ENCODE measurements at places on chromosomes 11 and 22.

DNA sequence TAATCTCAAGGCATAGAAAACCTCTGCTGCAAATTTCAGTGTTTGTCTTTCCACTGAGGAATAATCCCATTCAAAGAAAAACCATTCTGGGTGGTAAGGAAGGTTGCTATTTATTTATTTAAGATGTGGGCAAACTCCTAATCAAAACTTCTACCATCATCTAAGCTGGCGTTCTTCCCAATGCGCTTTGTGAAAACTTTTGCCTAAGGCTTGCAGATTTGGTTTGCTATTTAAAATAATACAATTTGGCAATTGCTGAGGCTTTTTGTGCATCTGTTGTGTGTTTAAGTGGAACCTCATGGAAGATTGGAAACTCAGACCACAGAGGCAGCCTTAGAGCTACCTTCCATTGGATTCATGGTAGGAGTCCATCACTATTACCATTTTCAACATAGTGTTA lies 309.0 kb downstream of the BLID start:
- DNase-seq = no peak

GRCh38 chr22:47203554-47203991 lies 441.1 kb downstream of the TBC1D22A start:
- peak; percentile 38 for DNase-seq

- DNase-seq = peak; percentile 53
Measured at GRCh38 chr22:38141217-38141973, 30.9 kb upstream of the BAIAP2L2 start.

DNA sequence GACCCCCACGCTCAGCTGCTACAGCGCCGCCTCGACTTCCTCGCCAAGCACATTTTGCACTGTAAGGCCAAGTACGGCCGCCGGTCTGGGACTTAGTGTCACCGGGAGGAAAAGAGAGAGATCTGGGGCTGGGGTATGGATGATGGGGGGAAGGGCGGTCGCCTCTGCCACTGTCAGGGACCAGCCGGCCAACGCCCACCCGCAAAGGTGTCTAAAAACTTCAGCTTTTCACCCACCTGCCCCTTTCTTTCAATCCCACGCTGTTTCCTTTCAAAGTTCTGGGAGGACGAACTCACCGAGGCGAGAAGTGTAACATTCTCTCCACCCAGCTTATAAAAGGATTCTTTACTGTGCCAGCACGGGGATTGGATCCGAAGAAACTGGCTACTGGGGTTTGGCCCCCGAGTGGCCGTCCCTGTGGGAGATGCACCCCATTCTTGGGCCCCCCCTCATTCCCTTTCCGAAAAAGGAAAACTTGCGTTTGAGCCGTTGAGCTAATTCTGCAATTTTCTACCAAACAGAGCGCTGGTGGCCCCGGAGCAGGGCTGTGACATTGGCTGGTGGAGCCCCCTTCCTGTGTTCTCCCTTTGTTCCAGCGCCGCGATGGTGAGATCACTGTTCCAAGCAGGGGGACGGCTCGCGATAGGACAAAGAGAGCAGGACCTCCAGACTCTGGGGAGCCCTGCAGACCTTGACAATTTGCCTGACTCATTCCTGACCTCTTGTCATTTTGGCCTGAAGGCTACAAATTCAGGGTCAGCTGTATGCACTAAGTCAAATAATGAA lies 1.8 kb downstream of the FJX1 start:
- no peak for DNase-seq

DNA sequence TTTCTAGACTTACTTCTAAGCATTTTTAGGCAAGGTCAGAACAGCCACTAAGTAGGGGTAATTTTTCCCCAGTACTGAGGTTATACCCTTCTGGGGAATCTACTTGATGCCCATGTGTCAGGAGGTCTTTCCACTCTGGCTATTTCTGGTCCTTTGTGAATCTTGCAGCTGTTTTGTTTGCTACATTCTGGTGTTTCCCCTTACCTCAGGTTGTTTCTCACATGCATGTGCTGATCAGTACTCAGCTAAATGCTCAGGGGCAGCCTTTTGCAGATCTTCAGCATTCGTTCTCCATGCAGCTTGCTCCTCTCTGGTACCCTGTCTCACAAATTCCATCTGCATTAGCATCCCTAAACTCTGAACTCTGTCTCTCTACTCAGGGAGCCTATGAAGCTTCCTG lies 303.6 kb downstream of the SOX6 start:
- DNase-seq = no peak

GRCh38 chr11:119584193-119585042 lies 144.6 kb downstream of the NECTIN1 start:
- peak; percentile 85 for DNase-seq

GRCh38 chr11:10017911-10018310 lies 276.1 kb downstream of the SBF2 start:
- DNase-seq = no peak

- DNase-seq = no peak
Measured at GRCh38 chr11:57679396-57679795, 11.5 kb downstream of the ZDHHC5 start.

- DNase-seq = no peak
Measured at GRCh38 chr22:32961497-32961896, 96.7 kb downstream of the SYN3 start.

DNA sequence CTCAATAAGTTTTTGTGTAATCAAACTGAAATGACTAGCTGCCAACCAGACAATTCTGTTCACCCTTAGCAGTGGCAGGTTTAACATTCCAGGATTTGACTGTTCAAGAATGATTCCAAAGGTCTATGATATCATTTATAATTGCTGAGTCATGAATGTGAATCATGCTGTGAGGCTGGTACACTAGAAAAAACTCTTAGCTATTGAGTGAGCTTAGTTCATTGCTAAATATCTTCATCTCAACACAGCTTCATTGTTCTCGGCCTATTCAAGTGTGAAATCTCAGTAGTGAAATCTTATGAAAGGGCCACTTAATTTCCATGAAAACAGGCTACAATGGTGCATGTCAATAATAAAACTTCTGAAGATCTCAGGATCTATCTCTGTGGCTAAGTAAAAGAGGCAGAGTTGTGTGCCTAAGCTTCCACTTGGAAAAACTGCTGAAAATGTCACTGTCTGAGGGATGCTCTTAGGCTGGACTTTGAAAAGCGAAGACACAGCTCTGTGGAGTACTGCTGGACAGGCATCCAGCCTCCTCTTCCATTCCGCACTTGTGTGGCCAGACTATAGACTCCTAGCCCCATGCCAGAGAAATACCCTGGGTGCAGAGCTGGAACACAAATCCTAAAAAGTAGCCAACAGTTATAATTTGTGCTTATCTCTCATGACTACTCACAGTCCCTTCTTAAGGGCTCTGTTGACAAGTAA lies 12.8 kb downstream of the AQP11 start:
- DNase-seq = no peak

DNA sequence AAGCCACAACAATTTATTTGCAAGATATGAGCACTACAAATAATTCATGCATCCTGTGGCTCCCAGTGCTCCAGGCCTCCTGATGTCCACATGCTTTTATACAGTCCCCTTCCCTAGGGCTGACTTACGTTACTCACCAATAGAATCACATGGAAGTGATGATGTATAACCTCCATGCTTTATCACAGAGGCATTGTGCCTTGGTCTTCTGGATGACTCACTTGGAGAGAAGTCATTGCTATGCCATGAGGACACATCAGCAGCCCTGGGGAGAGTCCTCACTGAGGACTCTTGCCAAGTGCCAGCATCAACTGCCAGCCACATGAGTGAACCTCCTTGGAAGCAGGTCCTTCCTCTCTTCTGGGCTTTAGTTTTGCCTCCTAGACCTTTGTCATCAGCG lies 22.0 kb upstream of the IGSF9B start:
- no peak for DNase-seq

GRCh38 chr11:108167624-108168023 lies 46.3 kb downstream of the ACAT1 start:
- no peak for DNase-seq

DNA sequence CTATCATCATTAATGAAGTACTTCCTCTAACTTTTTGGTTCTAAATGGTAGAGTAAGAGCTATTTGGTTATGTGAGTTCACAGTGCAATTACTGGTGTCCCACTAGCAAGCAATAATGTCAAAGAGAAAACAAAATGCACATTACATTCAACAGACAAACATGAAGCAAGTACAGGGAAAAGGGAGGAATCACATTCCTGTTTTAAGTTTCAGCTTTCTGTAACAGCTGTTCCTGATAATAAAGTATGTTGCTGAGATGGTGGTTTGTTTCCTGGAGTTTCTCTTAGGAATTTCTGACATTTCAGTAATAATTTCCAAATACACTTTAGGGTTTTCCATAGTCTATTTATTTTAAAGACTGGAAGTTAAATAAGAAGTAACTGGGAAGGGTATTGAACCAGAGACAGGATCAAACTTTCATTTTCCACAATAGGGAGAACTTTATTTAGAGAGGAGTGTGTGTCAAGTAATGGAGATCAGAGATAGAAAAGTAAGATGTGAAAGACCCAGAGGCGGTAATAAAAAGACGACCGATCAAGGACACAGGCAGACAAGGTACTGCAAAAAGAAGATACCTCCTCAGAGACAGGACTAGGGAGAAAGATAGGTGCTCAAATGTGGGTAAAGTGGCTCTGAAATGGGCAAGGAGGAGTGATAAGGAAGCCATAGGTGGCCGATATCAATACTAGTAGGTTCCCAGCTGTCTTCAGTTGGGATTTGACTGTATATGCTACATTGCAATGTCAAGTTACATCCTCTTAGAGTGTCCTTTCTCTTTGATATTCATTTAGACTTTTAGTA lies 20.8 kb upstream of the CLNS1A start:
- no peak for DNase-seq

GRCh38 chr11:77407613-77408012 lies 66.3 kb downstream of the PAK1 start:
- peak; percentile 67 for DNase-seq

GRCh38 chr22:48663297-48663696 lies 1164.4 kb downstream of the BRD1 start:
- DNase-seq = no peak

- DNase-seq = no peak
Measured at GRCh38 chr22:25658633-25659032, 83.4 kb upstream of the MYO18B start.

- DNase-seq = no peak
Measured at GRCh38 chr11:74678591-74679512, 52.4 kb downstream of the CHRDL2 start.

DNA sequence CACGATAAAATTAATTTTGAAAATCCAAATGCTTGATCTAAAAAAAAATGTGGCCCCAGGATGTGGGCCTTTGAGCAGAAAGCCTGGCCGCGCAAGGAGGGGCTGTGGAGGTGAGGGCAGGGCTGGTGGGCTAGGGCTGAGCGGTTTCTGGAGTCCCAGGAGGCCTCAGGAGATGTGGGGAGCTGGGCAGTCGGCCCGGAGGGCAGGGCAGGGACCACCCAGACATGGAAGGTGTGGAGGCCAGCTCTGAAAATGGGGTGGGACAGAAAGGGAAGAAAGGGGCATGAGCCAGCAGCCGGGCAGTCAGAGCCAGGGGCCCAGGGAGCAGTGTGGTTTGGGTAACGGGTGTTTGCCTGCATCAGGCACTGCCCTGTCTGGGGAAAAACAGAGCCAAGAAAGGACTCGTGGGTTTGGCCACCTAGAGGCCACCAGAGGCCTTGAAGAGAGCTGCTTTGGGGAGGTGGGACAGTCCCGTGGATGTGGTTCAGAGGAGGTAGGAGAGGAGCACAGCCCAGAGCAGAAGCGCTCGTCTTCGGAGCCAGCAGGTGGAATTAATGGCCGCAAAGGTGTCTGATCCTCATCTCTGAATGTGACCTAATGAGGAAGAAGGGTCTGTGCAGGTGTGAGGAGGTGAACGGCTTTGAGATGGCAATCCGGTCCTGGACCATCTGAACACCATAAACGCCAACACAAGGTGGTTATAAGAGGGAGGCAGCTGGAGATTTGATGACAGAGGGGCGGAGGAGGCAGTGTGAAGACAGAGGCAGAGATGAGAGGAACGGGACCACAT lies 50.2 kb downstream of the IGF2 start:
- peak; percentile 48 for DNase-seq

GRCh38 chr11:14361951-14362350 lies 3.0 kb upstream of the RRAS2 start:
- no peak for DNase-seq

GRCh38 chr11:34261820-34262219 lies 96.0 kb downstream of the ABTB2 start:
- no peak for DNase-seq

- DNase-seq = no peak
Measured at GRCh38 chr11:82577246-82577645, 156.4 kb downstream of the FAM181B start.

DNA sequence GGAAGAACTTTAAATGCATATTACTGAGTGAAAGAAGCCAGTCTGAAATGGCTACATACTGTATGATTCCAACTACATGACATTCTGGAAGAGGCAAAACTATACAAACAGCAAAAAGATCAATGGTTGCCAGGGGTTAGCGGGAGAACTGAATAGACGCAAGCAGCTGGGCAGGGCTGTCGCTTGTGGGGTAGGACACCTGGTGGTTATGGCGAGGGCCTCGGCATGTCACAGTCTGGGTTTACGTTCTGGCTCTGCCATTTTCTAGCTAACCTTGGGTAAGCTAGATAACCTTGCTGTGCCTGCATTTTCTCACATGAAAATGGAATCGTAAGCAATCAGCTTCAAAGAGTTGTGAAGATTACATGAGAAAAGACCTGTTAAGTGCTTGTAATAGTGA lies 55.2 kb upstream of the SYT13 start:
- no peak for DNase-seq

- DNase-seq = peak; percentile 94
Measured at GRCh38 chr11:72831521-72832300, 17.5 kb downstream of the ATG16L2 start.

DNA sequence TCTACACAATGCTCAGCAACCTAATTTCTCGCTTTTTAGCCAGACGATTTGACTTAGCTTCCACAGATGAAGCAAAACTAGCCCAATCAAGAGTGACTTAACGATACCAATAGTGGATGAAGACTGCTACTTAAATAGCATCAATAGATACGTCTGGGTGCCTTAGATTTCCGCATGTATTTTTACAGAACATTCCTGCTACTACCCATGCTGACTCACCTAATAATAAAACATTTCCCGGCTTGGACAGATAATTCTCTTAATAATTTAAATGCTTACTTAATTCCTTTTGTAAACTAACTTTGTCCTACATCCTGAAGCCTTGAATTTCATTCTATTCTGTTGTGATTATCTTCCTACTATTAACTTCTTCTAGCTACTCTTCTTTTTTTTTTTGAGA lies 5.2 kb upstream of the LAYN start:
- DNase-seq = no peak

- no peak for DNase-seq
Measured at GRCh38 chr22:40023341-40023841, 28.6 kb downstream of the FAM83F start.

GRCh38 chr22:17744430-17744829 lies 29.8 kb downstream of the BID start:
- no peak for DNase-seq

GRCh38 chr11:104873252-104873651 lies 25.0 kb downstream of the CASP12 start:
- DNase-seq = no peak

- DNase-seq = peak; percentile 90
Measured at GRCh38 chr11:85685820-85686459, at the start of gene CCDC89. CCDC89 (minus strand) TSS chr11:85686195; CDS start chr11:85686130, 65 bp downstream.

DNA sequence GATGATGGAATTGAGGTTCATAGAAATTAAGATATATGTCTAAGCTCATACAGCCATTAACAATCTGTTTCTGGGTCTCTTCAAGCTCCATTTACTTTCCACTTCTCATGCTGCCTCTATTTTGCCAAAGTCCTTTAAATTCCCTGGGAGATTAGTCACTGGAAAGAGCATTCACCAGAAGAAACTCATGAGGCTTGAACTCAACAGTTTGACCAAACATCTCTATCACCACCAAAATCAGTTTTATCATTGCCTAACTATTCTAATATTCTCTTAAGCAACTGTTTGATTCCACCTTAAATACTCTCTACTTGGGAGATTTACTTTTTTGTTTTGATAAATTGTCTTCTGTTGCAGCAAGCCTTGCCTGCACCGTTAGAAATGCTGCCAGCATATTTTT lies 881.3 kb downstream of the KCNA4 start:
- DNase-seq = no peak
